Activated naive CD8-positive, alpha-beta T cell treated with anti-CD3 and anti-CD28 coated beads for 36 hours (primary cell): ENCODE measurements at places on chromosomes 7 and 10. TPM values are rescaled to one million over a fixed set of nuclear protein-coding genes. Genes with fewer than 3 reads are reported as not detected.

EPO gene
- total RNA-seq = not detected

DNA sequence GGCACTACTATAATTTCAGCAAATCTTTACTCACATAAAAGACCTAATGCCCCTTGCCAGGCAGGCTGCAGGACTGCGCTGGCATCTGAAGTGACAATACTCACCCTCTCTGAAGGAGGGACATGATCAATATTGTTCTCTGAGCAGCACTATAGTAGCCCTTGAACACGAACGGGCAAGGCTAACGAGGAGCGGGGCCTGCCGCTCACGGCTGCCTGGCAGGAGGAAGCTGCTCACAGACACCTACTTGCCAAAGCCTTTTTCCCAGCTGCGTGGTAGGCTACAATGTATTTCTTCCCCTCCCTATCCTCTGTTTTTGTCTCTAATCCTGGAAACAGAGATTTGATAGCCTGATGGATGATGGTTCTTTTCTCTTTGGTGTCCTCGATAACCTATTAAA is 19.9 kb downstream of the PUS7 start:
- DNase-seq = no peak
- H3K27me3 ChIP-seq = no peaks in the 10 kb centered on the region
- peaks cover 2% of the 10 kb centered on the region for H3K4me1 ChIP-seq
- no peak overlapping the region for H3K27ac ChIP-seq
- H3K4me3 ChIP-seq = no peak overlapping the region
- peaks cover 29% of the 10 kb centered on the region for H3K36me3 ChIP-seq

DNA sequence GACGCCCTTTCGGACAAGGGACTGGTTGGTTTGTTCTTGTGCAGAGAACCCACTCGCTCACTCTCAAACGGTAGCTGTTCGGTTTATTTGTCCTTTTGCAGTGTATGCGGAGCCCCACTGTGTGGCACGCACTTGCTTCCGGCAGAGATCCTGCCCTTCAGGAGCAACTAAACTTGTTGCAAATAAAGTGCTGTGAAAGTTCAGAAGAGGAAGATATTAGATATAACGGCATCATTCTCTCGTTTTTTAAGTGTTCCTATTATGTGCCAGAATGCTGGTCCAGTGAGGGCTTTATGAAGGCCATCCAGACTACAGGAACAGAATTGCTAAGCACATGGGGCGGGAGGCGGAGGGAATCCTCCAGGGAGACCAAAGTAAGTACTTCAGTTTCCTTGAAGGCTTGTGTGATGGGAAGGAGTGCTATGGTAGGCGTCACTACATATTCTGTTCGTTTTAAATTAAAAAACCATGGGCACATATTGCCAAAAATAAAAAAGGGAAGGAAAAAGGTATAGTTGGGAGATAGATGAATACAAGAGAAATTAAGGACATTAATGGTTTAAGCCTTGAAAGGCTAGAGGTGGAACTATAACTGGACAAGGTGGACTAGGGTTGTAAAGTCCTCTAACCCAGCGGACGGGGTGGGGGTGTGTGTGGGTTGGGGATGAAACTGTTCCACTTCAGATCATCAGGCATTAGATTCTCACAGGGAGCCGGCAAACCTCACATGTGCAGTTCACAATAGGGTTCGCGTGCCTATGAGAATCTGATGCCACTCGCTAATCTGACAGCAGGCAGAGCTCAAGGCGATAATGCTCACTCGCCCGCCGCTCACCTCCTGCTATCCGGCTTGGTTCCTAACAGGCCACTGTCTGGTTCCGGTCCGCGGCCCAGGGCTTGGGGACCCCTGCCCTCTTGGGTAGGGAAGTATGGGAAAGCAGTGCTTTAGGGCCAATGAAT is 704 bp upstream of the ERLIN1 start:
- peaks cover 60% of the 10 kb centered on the region for H3K4me1 ChIP-seq
- H3K27ac ChIP-seq = peak overlapping the region; percentile 98
- peak overlapping the region; percentile 96 for H3K4me3 ChIP-seq
- H3K36me3 ChIP-seq = peaks cover 63% of the 10 kb centered on the region

DNA sequence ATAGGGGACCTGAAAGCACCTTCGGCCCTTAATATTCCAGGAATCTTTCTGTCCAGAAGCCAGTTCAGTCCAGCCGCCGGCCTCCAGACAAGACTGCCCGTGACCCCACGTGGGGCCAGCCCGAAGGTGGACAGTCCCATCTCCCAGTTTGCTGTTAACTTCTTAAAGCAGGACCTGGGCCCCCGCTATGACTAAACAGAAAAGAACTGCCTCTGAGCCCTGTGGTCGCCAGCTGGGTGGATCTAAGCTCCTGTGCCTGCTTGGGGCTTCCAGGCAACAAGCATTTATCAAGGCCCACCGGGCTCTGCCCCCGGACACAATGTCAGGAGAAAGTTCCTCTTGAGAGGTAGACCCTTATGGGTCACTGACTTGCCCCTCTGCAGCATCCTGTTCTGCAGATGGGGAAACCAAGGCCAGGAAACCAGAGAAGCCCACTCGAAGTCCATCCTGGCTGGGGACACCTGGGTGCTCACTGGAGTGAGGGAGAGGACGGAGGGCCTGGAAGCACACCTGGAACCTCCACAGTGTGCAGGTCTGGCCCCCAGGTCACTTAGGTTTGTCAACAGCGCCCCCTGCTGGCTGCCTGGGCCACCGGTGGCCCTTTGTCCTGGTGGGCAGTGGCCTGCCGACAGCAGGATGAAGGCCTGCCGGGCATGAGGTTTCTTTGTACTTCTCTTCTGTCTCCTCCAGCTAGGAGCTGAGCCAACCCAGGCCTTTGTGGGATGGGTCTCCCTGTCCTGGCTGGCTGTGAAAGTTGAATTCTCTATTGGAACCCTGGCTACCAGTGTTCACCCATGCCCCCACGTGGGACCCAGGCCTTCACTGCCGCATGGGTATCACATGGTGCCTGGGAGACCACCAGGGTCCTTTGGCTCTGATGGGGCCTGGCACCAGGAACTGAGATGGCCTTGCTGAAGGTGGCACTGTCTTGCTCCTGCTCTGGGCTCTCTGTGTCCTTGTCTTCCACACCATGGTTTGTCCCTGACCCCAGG is 128.0 kb downstream of the ZMIZ1 start:
- no peak overlapping the region for H3K4me3 ChIP-seq
- no peaks in the 10 kb centered on the region for H3K36me3 ChIP-seq
- peak; percentile 73 for DNase-seq
- peaks cover 4% of the 10 kb centered on the region for H3K4me1 ChIP-seq
- H3K27me3 ChIP-seq = no peaks in the 10 kb centered on the region

DNA sequence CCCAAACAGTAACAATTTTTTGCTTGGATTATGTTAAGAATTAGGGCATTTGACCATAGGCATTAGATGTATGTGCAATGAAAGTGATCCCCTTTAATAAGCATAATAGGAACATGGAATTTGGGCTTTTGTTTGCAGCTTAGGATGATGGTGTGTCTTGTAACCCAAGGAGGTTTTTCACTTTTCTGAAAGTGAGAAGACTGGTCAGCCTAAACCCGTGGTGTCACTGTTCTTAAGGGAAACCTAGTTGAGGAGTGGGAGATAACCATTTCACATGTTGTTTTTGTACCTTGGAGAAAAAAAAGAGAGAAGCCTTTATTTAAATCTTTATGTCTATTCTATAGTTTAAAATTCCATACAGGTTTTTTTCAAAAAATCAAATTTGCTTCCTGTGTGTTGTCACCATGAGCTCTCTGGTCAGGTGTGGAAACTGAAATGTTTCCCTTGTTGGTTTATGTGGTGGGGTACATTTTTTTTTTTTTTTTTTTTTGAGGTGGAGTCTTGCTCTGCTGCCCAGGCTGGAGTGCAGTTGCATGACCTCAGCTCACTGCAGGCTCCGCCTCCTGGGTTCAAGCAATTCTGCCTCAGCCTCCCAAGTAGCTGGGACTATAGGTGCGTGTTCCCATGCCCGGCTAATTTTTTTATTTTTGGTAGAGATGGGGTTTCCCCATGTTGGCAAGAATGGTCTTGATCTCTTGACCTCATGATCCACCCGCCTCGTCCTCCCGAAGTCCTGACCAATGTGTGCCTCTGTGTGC is 7.7 kb downstream of the CCM2 start:
- H3K36me3 ChIP-seq = peaks cover 35% of the 10 kb centered on the region
- DNase-seq = no peak
- H3K27ac ChIP-seq = peak overlapping the region; percentile 66
- peaks cover 53% of the 10 kb centered on the region for H3K4me1 ChIP-seq
- no peak overlapping the region for H3K4me3 ChIP-seq
- H3K27me3 ChIP-seq = no peaks in the 10 kb centered on the region

DNA sequence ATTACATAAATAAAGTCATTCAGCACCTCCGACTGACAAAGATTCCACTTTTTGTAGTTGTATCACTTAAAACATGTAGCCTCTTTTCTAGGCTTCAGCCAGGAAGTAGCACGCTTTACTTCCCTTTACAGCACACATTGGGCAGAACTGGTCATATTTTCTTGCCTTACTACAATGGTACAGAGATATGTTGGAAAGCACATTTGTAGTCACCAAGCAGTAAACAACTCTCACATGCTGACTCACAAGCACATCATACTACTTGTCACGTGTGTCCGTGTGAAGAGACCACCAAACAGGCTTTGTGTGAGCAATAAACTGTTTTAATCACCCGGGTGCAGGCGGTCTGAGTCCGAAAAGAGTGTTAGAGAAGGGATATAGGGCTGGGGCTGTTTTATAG is 1071.8 kb downstream of the DNAJB9 start:
- no peak overlapping the region for H3K4me3 ChIP-seq
- no peaks in the 10 kb centered on the region for H3K36me3 ChIP-seq
- no peak for DNase-seq
- H3K4me1 ChIP-seq = no peaks in the 10 kb centered on the region
